ENCODE measurements at places on chromosomes 1 and 21.

DNA sequence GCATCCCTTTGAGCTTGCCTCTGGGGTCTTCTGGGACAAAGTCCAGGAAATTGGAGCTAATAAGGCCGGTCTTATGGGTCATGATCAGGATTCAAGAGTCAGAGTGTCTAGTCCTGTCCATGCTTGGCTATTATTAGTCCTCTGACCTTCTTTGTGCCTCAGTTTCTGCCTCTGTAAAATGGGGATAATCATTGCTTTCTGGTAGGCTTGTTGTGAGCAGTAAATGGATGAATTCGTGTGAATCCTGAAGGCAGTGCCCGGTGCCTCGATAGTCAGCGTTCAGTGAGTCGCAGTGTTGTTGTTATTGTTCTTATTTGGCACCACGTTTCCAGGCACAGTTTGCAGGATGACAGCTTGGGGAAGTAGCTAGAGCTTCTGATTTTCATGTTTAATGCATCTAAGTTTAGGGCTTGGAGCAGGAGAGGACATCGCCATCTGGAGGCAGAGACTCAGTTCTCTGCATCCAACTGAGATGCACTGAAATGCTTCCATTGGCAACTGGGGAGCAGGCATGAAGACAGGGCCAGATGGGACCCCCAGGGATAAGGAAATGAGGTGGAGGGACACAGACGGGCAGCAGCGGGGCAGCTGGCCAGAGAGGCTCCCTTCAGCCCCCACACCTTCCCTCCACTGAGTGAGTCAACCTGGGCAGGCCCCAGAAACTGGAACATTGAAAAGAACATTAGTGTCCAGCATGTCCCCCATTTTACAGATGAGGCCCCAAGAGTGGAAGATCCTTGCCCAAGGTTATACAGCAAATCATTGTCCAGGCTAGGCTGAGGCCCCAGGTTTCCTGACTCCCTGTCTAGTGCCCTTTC is 160.3 kb downstream of the PTPRU start:
- no peaks in the 10 kb centered on the region for H3K4me1 ChIP-seq
- no peak overlapping the region for H3K27ac ChIP-seq
- H3K4me3 ChIP-seq: no peak overlapping the region
- no peak for DNase-seq
- no peaks in the 10 kb centered on the region for H3K36me3 ChIP-seq

DNA sequence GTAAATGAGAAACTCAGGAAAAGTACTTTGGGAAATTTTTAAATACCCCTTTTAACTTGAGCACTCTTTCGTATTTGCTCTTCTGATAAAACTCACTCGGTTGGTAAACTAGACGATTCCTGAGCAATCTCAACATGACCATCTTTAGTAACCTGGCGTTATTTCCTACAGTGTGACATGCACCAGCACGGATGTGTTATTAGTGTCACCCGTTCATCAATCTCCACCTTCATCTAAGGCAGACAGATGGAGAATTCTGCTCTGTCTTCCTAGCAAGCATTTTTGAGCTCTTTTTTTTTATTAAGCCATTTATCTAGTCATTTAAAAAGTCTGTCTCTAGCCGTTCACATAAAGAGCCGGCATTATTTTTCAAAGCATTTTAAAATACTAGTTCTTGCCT is 155.2 kb downstream of the DISP1 start:
- H3K27ac ChIP-seq: no peak overlapping the region
- H3K27me3 ChIP-seq: no peaks in the 10 kb centered on the region
- no peak for DNase-seq
- peaks cover 15% of the 10 kb centered on the region for H3K4me1 ChIP-seq
- H3K36me3 ChIP-seq: no peaks in the 10 kb centered on the region

DNA sequence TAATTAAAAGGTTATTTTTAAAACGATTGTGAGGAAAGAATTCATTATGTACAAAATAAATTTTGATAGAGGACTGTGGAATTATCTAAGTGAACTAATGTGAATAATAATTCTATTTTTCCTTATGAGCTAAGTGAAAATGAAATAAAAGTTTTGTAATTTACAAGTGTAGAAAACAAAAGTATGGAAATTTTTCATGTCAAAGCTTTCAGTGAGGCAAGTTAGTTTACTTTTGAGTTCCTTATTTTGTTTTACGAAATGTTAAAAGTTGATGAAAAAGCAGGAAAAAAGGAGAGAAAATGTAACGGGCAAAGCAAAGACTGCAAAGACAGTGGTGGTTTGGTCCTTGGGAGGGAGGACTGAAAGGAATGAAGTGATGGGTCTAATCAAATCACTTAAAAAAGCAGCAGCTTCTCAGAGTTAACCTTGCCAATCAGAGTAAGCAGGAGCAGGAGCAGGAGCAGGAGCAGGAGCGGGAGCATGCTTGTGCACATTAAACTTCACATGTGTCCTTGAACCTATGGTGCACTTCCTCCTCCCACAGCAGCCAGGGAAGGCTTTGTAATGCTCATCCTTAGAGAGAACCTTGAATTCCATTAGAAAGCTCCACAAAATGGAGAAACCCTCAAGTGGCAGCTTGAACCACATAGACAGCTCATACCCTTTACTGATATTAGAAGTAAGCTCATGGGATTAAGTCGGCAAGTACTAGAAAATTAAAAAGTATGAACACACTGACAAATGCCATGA is 133.4 kb downstream of the LHX4 start:
- H3K4me1 ChIP-seq: no peaks in the 10 kb centered on the region
- no peak overlapping the region for H3K27ac ChIP-seq
- H3K27me3 ChIP-seq: no peaks in the 10 kb centered on the region

DNA sequence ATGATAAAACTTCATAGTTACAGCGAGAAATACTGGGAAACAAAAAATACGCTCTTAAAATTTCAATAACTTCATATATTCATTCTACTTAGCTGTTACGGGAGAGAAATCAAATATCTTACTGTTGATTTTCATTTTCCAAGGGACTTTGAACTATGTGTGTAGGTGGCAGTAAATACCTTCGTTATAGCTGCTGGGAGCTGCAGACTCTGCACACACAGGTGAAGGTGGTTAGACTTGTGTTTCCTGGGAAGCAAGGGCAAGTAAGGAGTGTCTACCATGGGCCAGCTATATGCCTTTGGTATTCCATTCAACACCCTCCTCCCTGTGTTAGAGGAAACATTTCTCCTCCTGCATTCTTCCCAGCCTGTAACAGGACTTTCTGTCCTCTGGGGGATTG is 51.4 kb upstream of the DIRAS3 start:
- no peaks in the 10 kb centered on the region for H3K36me3 ChIP-seq
- no peak overlapping the region for H3K27ac ChIP-seq
- H3K4me3 ChIP-seq: no peak overlapping the region
- H3K4me1 ChIP-seq: no peaks in the 10 kb centered on the region
- no peaks in the 10 kb centered on the region for H3K27me3 ChIP-seq
- DNase-seq: no peak

- H3K27me3 ChIP-seq: no peaks in the 10 kb centered on the region
Observed at GRCh38 chr1:86502721-86503405, 34.1 kb downstream of the CLCA1 start.

GRCh38 chr1:46583494-46583893 is 20.6 kb downstream of the MKNK1 start:
- no peaks in the 10 kb centered on the region for H3K4me1 ChIP-seq
- H3K27me3 ChIP-seq: no peaks in the 10 kb centered on the region
- H3K4me3 ChIP-seq: no peak overlapping the region
- no peak overlapping the region for H3K27ac ChIP-seq
- DNase-seq: no peak
- H3K36me3 ChIP-seq: peaks cover 16% of the 10 kb centered on the region

GRCh38 chr1:87449348-87449963 is 120.8 kb downstream of the LMO4 start:
- no peak overlapping the region for H3K4me3 ChIP-seq
- H3K27ac ChIP-seq: no peak overlapping the region
- peak; percentile 87 for DNase-seq
- no peaks in the 10 kb centered on the region for H3K27me3 ChIP-seq

GRCh38 chr1:151898519-151898991 is 10.8 kb downstream of the THEM4 start:
- H3K4me1 ChIP-seq: no peaks in the 10 kb centered on the region
- no peak overlapping the region for H3K27ac ChIP-seq
- H3K36me3 ChIP-seq: peaks cover 5% of the 10 kb centered on the region
- no peaks in the 10 kb centered on the region for H3K27me3 ChIP-seq
- no peak for DNase-seq

GRCh38 chr1:18100491-18101063 is 7.0 kb upstream of the IGSF21 start:
- H3K4me1 ChIP-seq: no peaks in the 10 kb centered on the region
- no peak overlapping the region for H3K4me3 ChIP-seq
- no peak overlapping the region for H3K27ac ChIP-seq
- H3K27me3 ChIP-seq: no peaks in the 10 kb centered on the region
- peak; percentile 72 for DNase-seq

- H3K36me3 ChIP-seq: no peaks in the 10 kb centered on the region
- DNase-seq: peak; percentile 96
- H3K4me3 ChIP-seq: no peak overlapping the region
Observed at GRCh38 chr1:201530741-201531531, 8.0 kb upstream of the NAV1 start.

- DNase-seq: no peak
- H3K36me3 ChIP-seq: no peaks in the 10 kb centered on the region
- no peak overlapping the region for H3K4me3 ChIP-seq
- H3K27me3 ChIP-seq: no peaks in the 10 kb centered on the region
- no peaks in the 10 kb centered on the region for H3K4me1 ChIP-seq
- no peak overlapping the region for H3K27ac ChIP-seq
Observed at GRCh38 chr1:103191327-103191726, 83.0 kb upstream of the COL11A1 start.

DNA sequence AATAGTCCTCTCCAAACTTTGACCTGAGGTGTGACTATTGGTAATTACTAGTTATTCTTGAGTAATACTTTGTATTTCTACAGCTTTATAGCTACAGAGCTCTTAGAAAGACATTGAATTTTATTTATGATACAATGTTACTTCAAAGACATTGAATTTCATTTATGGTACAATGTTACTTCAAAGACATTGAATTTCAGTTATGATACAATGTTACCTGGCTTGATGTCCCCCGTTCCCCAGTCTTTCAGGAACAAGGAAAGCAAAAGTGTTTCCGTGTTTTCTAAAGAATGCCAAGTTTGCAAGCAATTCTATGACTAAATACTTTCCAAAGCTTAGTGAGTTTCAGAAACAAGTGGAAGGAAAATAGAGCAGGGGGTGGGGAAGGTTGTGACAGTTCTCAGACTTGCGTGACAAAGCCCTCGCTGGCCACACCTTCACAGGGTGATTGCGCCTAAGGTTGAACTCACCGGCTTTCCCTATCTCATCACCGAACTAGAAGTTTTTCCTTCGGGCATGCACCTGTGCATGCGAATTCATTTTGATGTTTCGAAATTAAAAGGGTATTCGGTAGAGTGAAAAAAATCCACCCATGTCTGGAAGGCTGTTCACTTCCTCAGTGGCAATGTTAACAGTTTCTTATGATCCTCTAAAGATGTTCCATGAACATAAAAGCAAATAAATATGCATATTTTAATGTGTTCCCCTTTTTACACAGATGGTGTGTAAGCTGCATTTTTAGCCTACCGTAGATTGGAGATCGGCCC is 909 bp upstream of the PAXBP1 start:
- H3K4me3 ChIP-seq: peak overlapping the region; percentile 92
- H3K36me3 ChIP-seq: no peaks in the 10 kb centered on the region
- peak overlapping the region; percentile 92 for H3K27ac ChIP-seq
- H3K4me1 ChIP-seq: peaks cover 36% of the 10 kb centered on the region

- H3K27me3 ChIP-seq: no peaks in the 10 kb centered on the region
- peak; percentile 46 for DNase-seq
- no peaks in the 10 kb centered on the region for H3K36me3 ChIP-seq
Observed at GRCh38 chr1:3464649-3465025, 10.2 kb downstream of the ARHGEF16 start.

DNA sequence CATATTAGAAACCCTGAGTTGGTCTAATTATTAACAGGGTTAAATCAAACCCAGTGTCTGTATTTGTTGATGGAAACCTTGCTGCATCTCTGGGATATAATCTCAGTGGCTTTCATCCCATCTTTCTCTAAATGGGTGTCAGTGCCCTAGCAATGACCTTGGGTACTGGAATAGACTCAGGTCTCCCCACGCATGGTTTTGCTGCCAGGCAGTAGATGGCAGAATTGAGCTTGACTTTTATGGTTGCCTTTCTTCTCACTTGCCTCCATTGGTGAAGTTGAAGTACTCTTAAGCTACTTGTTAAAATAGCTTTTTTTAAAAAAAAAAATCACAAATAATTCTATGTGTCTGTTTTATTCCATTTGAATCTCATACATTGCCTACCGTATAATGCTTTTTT is 81.8 kb upstream of the HMCN1 start:
- H3K27me3 ChIP-seq: no peaks in the 10 kb centered on the region
- H3K4me3 ChIP-seq: no peak overlapping the region
- no peaks in the 10 kb centered on the region for H3K36me3 ChIP-seq
- DNase-seq: no peak
- H3K4me1 ChIP-seq: no peaks in the 10 kb centered on the region
- no peak overlapping the region for H3K27ac ChIP-seq

- no peak overlapping the region for H3K27ac ChIP-seq
- no peaks in the 10 kb centered on the region for H3K4me1 ChIP-seq
- no peak overlapping the region for H3K4me3 ChIP-seq
- no peaks in the 10 kb centered on the region for H3K36me3 ChIP-seq
Observed at GRCh38 chr1:105368446-105368845, 1618.7 kb downstream of the AMY1C start.

GRCh38 chr1:47707503-47707902 is 269.7 kb downstream of the FOXD2 start:
- no peak overlapping the region for H3K27ac ChIP-seq
- H3K36me3 ChIP-seq: no peaks in the 10 kb centered on the region
- H3K4me3 ChIP-seq: no peak overlapping the region

DNA sequence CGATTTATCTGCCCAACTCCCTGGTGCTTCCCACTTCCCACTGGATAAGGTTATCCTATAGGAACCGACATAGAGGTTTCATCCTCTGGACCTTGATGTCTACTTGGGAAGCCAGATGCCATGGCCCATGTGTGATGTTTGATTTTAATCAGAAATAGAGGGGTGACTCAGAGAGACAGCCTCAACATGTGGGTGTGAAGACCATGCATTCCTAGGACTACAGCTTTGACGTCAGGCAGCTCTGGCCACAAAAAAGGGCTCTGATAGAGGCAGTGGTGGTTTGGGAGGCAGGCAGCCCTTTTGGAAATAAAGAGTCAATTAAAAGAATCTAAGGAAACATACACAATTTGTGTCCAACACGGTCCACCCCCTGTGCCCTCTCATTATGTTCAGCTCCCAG is 5.2 kb upstream of the SH2D2A start:
- H3K27me3 ChIP-seq: no peaks in the 10 kb centered on the region
- H3K36me3 ChIP-seq: no peaks in the 10 kb centered on the region
- no peaks in the 10 kb centered on the region for H3K4me1 ChIP-seq
- no peak overlapping the region for H3K27ac ChIP-seq
- DNase-seq: no peak
- no peak overlapping the region for H3K4me3 ChIP-seq

GRCh38 chr1:52436817-52437216 is 32.4 kb downstream of the PRPF38A start:
- no peaks in the 10 kb centered on the region for H3K4me1 ChIP-seq
- no peak overlapping the region for H3K4me3 ChIP-seq
- DNase-seq: no peak
- no peak overlapping the region for H3K27ac ChIP-seq
- H3K36me3 ChIP-seq: peaks cover 17% of the 10 kb centered on the region

GRCh38 chr1:43582162-43582566 is 51.5 kb downstream of the PTPRF start:
- peaks cover 21% of the 10 kb centered on the region for H3K4me1 ChIP-seq
- H3K27ac ChIP-seq: peak overlapping the region; percentile 42
- no peaks in the 10 kb centered on the region for H3K27me3 ChIP-seq

- H3K4me1 ChIP-seq: peaks cover 3% of the 10 kb centered on the region
- DNase-seq: no peak
- no peaks in the 10 kb centered on the region for H3K27me3 ChIP-seq
- H3K27ac ChIP-seq: peak overlapping the region; percentile 94
Observed at GRCh38 chr1:156460525-156460924, 40.0 kb downstream of the MEF2D start.
